ENCODE measurements at places on chromosomes 5 and 9.

GRCh38 chr5:180830253-180831138, 27.9 kb upstream of the MGAT1 start:
- peak; percentile 52 for DNase-seq

GRCh38 chr9:107174441-107174840, 108.6 kb upstream of the RAD23B start:
- DNase-seq = no peak

DNA sequence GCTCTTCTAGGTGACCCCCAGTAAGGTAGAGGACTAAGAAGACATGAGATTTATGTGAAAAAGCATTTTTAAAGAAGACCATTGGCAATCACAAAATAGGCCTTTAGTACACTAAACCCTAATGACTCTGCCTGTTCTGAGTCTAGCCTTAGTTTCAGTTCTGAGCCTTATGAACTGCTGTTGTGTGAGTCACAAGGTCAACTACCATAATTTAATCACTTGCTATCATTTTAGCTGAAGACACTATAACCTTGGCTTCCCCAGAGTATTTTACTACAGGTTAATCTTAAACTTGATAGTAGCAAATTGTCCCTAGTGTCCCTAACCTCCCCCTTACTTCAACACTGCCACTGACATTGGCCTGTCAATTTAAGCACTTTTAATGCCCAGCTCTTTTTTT, 34.4 kb downstream of the APC start:
- no peak for DNase-seq

- DNase-seq = no peak
Measured at GRCh38 chr5:146622391-146622790, 106.4 kb upstream of the GPR151 start.

- DNase-seq = no peak
Measured at GRCh38 chr5:119386596-119387344, 31.0 kb downstream of the TNFAIP8 start.

DNA sequence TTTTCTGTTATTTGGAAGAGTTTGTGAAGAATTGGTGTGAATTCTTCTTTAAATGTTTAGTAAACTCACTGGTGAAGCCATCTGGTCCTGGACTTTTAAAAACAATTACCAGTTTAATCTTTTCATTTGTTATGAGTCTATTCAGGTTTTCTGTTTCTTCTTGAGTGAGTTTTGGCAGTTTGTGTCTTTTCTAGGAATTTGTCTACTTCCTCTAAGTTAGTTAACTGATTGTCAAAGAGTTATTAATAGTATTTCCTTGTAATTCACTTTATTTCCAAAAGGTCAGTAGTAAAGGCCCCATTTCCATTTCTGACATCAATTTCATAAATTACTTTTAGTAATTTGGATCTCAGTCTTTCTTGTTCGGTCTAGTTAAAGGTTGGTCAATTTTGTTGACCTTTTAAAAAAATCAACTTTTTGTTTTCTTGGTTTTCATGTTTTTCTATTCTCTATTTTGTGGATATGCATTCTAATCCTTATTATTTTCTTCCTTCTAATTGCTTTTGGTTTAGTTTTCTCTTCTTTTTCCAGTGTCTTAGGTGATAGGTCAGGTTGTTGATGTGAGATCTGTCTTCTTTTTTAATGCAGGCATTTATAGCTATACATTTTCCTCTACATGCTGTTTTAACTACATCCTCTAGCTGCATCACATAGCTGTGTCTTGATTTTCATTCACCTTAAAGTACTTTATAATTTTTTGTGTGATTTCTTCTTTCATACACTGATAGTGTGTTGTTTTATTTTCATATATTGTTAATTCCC, 7.3 kb upstream of the SMIM3 start:
- DNase-seq = no peak

GRCh38 chr9:110303133-110303532, 34.5 kb downstream of the TXNDC8 start:
- DNase-seq = no peak

DNA sequence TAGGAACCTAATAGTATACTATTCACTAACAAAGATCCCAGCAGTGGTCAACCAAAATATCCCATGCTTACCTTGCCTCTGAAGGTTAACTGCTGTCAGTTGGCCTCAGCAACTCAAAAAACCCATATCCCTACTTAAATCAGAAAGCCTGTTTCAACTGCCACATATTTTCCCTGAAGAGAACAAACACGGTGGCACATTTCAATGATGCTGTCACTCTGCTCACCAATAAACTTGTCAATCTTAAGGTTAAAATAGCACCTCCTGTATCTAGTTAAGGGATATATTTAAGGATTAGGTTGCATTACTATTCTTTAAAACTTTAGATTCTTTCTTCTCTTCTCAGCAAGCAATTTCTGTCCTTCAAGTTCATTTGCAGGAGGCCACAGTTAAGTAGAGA, 986.9 kb downstream of the CDH18 start:
- DNase-seq = no peak

DNA sequence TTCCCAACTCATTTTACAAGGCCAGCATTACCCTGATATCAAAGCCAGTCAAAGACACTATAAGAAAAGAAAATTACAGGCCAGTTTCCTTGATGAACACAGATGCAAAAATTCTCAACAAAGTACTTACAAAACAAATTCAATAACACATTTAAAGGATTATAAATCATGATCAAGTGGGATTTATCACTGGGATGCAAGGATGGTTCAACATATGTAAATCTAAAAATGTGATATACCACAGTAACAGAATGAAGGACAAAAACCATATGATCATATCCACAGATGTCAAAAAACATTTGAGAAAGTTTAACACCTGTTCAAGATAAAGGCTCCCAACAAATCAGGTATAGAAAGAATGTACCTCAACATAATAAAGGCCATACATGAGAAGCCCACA, 130.6 kb downstream of the NDUFS4 start:
- DNase-seq = no peak

- DNase-seq = no peak
Measured at GRCh38 chr5:58871648-58872242, 288.9 kb downstream of the RAB3C start.

- no peak for DNase-seq
Measured at GRCh38 chr5:98282521-98282920, 490.9 kb upstream of the RGMB start.

- no peak for DNase-seq
Measured at GRCh38 chr5:144205141-144205551, 34.5 kb downstream of the KCTD16 start.

GRCh38 chr5:65133477-65134110, 348.1 kb downstream of the ADAMTS6 start:
- DNase-seq = no peak

- no peak for DNase-seq
Measured at GRCh38 chr9:636931-637591, 204.4 kb upstream of the DMRT1 start.

GRCh38 chr5:126778675-126779403, 1.9 kb downstream of the LMNB1 start:
- DNase-seq = no peak

- DNase-seq = no peak
Measured at GRCh38 chr5:154248691-154249090, 58.2 kb downstream of the GALNT10 start.

DNA sequence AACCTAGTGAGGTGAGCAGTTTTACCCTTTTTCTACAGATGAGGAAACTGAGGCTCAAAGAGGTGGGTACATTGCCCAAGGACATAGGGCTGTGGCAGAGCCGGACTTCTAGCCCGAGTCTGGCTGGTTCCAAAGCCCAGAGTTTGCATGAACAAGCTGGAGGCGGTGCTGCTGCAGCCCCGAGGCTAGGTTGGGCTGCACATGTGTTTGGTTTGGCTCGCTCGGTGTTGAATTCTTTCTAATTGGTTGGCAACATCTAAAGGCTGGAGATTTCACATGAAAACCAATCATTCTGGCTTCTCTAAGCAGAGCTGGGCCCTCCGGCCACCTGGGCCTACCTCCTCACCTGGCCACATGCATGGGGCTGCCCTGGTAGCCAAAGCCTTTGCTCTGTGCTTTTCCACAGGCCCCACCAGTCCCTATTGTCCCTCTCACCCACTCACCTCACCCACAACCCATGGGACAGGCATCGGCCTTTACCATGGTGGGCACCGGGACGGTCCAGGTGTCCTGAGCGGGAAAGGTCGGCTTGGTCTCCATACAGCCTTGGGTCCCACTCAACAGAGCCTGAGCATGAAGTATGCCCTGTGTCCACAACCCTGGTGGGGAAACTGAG, 262.3 kb downstream of the NSG2 start:
- DNase-seq = no peak

GRCh38 chr5:181153814-181154213, 6.4 kb downstream of the OR2V2 start:
- no peak for DNase-seq

DNA sequence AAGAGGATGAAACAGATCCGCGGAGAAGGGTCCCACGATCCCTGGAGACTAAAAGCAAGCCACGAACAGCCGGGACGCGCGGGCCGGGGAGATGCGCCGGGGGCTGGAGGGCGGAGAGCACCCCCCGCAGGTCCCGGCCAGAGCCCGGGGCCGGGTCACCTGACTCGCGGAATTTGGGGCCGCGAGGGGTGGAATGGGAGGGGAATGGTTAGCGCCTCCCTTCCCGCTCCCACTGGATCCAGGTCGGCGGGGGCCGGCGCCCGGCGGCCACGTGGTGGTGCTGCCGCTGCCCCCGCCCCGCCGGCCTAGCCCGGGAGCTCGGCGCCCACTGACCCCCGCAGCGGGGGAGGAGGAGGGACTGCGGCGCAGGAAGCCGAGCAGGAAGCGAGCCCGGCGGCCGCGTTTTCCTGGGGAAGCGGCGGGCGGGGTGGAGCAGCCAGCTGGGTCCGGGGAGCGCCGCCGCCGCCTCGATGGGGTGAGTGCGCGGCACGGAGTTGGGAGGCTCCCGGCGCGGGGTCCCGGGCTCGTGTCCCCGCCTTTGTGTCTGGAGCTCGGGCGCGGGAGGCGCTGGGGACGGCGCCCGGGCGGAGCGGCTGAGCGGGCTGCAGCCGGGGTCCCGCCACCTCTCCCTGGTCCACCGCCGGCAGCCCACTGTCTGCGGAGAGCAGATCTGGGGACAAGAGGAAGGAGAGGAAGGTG, at the start of gene RAI14:
Gene RAI14, plus strand, starts transcription at position 328 of the 699 bp plus-strand sequence. CDS start 30,592 bp downstream, outside the sequence.
- peak; percentile 6 for DNase-seq

DNA sequence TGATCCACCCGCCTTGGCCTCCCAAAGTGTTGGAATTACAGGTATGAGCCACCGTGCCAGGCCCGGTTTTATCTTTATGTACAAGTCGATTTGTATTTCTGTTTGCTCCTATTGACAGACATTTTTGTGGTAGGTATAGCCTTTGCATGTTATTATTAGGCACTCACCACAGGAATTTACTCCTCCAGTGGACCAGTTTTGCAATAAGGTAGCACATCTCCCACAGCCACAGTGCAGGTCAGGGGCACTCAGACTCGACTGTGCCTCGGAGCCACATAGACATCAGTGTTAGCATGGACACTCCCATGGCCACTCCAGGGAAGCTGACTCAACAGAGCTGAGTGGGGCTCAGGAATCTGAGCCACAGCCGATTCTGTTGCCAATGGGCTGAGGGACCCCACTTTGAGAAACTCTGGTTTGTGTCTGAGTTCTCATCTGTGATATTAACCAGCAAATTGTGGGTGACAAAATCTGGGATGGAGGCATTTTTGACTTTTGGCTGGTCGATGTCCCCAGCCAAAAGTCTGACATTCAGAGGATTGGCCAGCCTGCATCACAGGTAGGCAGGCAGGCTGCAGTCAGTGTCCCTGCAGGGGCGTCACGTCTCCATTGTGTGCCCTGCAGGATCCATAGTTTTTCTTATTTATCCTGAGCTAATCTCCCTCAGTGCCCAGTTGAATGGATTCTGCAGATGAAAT, 15.0 kb upstream of the SHB start:
- no peak for DNase-seq

DNA sequence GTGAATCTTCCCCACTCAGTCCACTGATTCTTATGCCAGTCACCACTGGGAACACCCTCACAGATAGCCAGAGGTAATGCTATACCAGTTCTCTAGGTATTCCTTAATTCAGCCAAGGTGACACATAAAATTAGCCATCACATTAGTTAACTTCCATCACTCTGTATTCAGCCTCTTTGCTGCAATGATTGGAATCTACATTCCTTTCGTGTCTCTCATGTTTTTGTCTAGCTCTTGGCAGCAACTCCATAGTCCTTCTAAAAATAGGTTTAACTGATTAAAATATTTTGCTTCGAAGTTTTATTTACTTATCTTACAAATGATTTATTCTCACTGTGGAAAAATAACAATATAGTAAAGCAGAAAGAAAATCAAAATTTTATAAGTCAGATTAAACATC, 19.6 kb upstream of the RNF20 start:
- no peak for DNase-seq

Data from stimulated activated CD8-positive, alpha-beta memory T cell treated with anti-CD3 and anti-CD28 coated beads, Interleukin-12 subunit alpha, Interleukin-12 subunit beta, amount 100 ng/mL, for 4 hours (primary cell).